Hypothalamus (tissue), 51 donors: ENCODE measurements at places on chromosomes 4 and X.

DNA sequence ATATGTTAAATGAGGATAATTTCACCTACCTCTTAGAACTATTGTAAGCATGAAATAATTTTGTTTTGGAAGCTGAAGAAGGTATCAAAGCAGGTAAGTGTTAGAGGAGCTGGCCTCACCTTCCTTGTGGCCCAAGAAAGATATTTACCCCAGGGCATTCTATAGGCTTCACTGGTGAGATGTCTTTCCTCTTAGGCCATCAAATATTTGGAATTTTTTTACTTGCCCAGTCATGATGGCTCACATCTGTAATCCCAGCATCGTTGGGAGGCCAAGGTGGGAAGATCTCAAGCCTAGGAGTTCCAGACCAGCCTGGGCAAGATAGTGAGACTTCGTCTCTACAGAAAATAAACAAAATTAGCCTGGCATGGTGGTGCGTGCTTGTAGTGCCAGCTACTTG lies 6.1 kb upstream of the SMS start:
- no peak for DNase-seq

DNA sequence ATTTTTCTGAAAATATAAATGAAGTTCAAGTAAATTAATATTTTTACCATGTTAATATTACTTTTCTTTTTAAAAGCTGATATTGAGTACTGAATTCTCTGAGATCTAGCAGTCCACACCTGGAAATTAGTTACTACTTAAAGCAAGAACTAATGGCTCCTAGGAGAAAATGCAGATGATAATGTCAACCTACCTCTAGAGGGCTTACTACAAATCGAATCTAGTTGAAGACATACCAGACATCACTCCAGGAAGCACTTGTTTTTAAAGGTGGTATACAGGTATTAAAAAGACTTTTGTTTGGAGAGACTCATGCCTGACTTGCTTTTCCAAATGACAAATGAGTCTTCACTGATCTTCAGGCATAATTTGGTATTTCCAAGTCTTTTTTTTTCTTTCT lies 516.4 kb upstream of the BOD1L1 start:
- no peak for DNase-seq

- peak; percentile 7 for DNase-seq
These were observed 432.5 kb upstream of the FGF16 start for GRCh38 chrX:77014377-77015372.

DNA sequence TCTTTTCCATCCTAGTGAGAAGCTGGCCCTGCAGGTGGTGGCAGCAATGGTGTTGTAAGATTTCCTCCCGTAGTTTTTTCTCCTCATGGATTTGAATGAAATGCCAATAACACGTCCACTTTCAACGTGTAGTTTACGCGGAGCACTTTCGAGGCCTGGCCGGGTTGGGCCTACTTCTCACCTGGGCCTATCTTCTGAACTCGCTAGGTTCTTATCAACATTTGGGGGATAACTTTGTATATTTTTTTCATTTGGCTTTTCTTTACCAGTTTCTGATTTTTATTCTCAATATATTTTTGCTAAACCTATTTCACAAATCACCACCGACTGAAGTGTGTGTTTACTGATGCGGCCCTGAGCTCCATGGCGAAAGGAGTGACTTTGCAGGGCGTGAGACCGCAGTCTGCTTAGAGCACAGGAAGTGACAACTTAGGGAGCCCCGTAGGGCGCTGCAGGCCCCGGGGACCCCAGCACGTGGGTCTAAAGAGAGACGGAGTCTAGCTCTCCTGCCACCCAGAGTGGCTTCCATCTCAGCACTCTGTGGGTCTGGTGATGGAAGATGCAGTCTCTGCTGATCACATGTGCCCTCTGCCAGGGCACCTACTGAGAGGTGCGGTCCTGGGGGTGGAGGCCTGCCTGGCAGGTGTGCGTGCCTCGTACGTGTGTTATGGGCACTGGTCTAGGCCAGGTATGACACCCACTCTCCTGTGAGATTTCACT lies 29.1 kb downstream of the NELFA start:
- DNase-seq, result no peak

DNA sequence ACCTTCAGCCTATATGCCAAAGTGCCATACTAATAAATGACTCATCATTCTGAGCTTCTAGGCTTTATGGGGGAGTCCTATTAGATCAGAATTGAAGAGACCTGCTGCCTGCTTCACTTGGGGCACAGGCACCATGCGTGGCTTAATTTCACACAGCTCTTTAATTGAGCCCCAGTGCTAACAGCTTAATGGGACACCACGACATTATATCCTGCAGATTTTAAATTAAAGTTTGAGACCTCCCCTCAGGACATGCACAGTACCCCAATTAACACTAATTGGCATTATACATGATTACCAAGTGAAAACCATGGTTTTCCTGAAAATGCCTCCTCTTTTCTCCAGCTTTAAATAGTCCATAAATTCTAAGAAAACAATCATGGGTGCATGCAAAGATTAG lies 6.8 kb downstream of the C1QTNF7 start:
- no peak for DNase-seq

DNA sequence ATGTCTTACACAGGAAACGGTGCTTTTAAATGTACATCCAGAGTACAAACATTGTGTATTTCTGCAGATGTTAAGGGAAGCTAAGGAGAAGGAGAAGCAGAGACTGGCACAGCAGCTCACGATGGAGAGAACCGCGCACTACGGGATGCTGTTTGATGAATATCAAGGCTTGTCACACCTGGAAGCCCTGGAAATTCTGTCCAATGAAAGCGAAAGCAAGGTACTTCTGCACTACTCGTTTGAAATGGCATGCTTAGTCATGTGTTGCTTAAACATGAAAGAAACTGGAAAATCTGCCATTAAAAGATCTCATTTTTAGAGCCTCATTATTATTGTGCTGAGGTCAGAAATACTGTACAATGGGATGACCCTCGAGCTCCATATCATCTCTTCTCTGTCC lies 47.2 kb downstream of the FAM114A1 start:
- DNase-seq, result no peak

GRCh38 chrX:66098162-66098561 lies 58.3 kb upstream of the VSIG4 start:
- no peak for DNase-seq

DNA sequence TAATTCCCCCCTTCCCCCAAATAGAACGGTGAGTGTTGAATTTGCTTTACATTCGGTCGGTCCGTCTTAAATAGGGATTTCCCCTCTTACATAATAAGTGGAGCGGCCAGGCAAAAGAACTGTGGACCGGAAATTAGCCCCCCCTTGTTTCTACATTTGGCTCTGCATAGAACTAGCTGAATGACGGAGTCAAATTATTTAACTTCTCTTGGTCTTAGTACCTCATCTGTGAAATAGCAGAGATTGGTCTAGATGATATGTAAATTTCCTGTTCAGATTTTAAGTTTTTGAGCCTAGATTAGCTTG lies 1.3 kb downstream of the SPATA18 start:
- DNase-seq, result no peak

GRCh38 chrX:139823806-139824205 lies 109.0 kb downstream of the ATP11C start:
- no peak for DNase-seq

GRCh38 chr4:40515398-40516293 lies 114.0 kb downstream of the RBM47 start:
- DNase-seq, result no peak

DNA sequence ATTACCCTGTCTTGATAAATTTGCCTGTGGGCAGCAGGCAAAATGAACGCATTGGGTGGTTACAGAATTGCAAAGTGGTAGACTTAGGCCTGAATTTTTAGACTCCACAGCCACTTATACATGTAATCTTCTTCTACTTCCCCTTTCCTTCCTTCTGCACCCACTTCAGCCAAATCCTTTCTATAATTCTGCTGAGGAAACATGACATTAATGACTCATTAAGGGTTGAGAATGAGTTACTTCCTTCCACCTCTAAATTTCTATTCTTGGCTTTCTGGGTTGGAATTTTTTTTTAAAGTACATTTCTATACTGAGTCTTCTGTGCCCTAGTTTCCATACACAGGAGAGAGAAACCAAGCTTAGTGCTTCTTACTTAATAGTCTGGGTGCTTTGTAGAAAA lies 10.1 kb downstream of the PAPSS1 start:
- no peak for DNase-seq

GRCh38 chrX:53211391-53211978 lies 13.5 kb downstream of the KDM5C start:
- no peak for DNase-seq

GRCh38 chr4:79182209-79182608 lies 143.7 kb downstream of the NAA11 start:
- no peak for DNase-seq

GRCh38 chr4:80071604-80072227 lies 1.3 kb downstream of the ANTXR2 start:
- peak; percentile 8 for DNase-seq

DNA sequence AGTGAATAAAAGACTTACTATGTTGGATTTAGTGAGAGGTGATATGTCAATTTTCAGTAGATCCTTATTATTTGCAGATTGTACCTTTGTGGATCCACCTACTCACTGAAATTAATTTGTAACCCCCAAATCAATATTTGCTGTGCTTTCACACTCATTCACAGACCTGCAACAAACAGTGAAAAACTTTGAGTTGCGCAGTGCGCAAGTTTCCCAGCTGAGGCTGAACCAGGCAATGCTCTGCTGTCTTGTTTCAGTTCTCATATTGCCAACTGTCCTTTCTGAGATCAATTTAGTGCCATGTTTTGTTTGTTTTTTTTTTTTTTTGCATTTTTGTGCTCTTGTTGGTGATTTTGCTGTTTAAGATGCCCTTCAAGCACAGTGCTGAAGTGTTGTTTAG lies 40.8 kb upstream of the LEF1 start:
- DNase-seq, result no peak

- no peak for DNase-seq
These were observed 59.5 kb downstream of the CD38 start for GRCh38 chr4:15837591-15837990.

DNA sequence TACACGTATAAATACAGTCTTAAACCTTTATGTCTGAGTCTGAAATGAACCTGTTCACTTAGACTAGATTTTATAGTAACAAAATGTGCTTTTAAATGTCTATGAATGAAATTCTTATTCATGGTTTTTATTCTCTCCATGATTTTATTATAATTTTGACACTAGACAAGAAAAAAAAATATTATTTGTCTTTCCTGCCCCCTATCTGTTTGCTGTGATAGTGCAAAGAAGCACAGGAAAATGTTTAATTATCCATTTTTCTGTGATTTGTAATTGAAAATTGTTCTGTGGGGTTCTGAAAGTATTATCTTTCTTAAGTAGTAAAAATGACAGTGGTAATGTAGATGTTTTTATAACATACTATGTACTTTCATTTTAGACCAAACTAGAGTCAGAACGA lies 52.0 kb downstream of the INTS6L start:
- no peak for DNase-seq

GRCh38 chr4:64781737-64782326 lies 372.6 kb upstream of the TECRL start:
- no peak for DNase-seq

GRCh38 chr4:184473499-184474262 lies 669 bp downstream of the IRF2 start:
- no peak for DNase-seq

DNA sequence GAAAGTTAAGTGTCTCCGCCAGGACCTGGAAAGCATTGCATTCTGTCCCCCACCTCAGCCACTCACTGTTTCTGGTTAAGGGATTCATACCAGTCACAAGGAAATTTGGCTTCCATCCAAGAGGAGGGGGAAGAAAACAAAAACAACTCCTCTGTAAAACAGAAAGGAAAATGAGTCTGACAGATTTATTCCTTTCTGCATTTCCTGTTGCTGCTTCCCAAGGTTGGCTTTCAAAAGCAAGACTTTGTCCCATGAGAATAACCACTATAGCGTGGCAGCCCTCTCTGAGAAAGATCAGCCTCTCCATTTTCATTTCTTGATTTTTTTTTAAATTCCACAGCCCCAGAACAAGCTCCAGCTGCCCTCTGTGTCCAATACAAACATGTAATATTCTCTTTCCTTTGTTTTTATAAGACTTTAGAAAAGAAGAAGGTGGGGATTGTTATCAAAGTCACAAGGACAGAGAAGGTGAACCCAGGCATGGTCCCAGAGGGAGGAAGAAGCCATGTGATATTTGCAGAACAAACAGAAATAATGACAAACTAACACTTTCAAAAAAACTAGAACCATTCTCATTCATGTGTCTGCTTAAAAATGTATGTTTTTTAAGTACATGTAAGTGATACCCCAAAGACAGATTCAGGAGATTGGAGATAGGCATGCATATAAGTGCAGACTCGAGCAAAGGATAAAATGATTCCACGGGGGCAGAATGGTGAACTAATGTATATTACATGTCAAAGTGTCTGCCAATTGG lies 90.7 kb upstream of the DCLK2 start:
- no peak for DNase-seq

- no peak for DNase-seq
These were observed 1492.2 kb upstream of the TENM3 start for GRCh38 chr4:180751009-180751408.

GRCh38 chr4:48157271-48157670 lies 23.2 kb upstream of the TXK start:
- no peak for DNase-seq

- DNase-seq, result no peak
These were observed 44.2 kb downstream of the JADE1 start for GRCh38 chr4:128853741-128854140.

DNA sequence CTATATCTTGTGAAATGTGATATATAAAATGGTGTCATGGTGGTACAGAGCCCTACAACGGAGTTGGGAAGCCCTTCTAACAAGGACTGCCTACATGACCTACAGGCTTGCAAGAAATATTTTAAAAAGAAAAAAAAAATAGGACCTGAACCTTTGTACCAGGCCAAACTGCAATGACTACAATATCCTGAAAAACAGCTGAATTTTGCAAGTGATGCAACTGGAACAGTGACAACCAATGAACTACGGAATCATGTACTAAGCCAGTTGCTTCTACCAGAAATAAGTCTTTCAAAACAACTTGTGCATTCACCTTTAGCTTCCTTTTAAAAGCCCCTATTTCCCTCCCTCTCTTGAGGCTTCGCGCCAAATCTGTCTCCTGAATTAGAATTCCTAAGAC lies 58.4 kb downstream of the PDGFC start:
- no peak for DNase-seq

DNA sequence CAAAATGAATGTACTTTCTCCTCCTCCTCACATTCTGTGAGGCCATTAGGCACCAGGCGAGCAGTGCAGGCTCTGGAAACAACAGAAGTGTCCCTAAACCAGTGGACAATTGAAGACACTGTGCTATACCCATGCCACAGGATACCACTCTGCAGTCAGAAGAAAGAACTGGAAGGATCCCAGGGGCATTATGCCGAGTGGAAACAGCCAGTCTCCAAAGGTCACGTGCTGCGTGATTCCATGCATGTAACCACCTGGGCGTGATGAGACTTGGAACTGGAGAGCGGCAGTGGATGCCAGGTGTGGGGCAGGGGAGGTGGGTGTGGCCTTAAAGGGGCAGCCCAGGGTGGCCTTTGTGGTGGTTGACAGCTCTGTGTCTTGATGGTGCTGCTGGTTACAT lies 139.4 kb downstream of the EVC2 start:
- no peak for DNase-seq

DNA sequence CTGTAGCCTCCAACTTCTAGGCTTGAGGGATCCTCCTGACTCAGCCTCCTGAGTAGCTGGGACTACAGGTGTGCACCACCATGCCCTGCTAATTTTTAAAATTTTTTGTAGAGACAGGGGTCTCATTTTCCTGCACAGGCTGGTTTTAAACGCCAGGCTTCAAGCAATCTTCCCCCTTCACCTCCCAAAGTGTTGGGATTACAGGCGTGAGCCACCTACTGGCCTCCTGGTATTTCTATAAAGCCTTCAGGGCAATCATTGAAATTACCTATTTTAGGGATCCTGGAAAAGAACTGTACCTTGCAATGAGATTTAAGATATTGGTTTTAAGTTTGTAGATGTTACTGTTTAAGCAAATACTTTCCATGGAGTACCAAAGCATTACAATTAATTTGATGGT lies 13.5 kb upstream of the PLS3 start:
- DNase-seq, result no peak
